ENCODE measurements at places on chromosomes 7 and 10.

GRCh38 chr10:121978511-121978910 lies 3.5 kb upstream of the NSMCE4A start:
- no peak for DNase-seq

- DNase-seq = no peak
These were observed 39.5 kb upstream of the PRKG1 start for GRCh38 chr10:51034769-51035168.

- no peak for DNase-seq
These were observed 10.0 kb upstream of the KMT2E start for GRCh38 chr7:105003872-105004510.

- DNase-seq = peak; percentile 77
These were observed 67.8 kb downstream of the EGFR start for GRCh38 chr7:55086413-55087201.

DNA sequence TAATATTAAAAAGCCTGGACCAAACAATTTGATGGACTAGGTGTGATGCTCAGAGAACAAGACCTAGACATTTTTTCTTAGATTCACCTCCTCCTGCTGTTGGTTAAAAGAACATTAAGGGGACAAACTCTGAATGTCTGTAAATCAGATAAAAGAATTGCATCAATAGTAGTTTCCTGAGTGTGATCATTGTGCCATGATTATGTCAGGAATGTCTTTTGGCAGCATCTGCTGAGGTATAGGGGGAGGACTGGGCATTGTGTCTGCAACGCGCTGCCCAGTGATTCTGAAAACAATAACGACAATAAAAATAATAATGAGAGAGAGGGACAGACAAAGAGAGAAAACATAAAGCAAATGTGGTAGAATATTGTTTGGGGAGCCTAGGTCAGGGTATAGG lies 6.9 kb downstream of the C7orf57 start:
- no peak for DNase-seq

GRCh38 chr7:47803025-47803424 lies 145.2 kb downstream of the PKD1L1 start:
- no peak for DNase-seq

DNA sequence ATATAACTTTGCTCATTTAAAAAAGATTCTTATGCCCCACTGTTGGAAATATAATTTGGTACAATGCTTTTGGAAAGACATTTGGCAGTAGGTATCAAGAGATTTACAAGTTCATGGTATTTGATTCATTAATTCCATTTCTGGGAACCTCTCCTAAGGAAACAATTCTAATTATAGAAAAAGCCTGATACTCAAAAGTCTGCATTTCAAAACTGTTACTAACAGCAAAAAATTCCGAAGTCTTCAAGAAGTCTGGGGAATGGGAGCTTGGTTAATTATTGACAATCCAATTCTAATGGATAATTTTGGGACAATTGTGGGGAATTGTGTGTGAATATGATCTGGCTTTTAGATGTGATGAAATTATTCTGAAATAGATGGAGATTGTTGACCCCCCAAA lies 59.6 kb downstream of the HDAC9 start:
- DNase-seq = no peak

GRCh38 chr10:116300542-116300941 lies 23.7 kb upstream of the CCDC172 start:
- no peak for DNase-seq

DNA sequence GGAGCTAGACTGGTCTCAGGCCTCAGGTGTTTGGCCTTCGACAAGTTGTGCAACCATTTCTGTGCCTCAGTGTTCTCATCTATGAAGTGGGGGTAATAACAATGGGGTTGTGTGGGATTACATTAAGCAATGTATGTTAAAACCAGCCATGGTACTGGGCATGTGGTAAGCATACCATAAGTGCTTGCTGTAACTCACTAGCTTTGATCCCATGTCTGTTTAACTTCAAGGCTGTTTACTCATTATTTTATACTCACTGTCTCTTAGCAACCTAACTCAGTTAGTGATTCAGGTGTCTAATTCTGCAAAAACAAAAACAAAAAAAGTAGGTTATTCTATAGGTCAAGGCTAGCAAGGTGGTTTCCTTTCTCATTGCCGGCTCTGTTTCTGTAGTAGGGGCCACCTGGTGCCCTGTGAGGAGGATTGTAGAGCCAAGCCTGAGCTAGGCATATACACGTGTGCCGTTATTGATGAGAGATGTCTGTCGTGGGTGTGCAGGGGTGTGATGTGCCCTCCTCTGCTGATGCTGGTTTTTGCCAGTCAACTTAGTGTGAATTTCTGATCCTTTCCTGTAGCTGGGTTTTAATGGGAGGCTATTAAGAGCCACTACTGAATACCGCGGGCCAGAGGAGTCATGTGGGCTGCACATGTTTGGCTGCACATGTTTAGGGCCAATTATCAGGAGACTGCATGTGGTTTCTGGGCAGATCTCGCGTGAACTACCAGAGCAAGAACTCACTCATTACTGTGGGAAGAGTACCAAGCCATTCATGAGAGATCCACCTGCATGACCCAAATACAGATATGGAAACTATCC lies 56.2 kb downstream of the EEPD1 start:
- no peak for DNase-seq

- DNase-seq = peak; percentile 67
These were observed 69.0 kb downstream of the ADD3 start for GRCh38 chr10:110076559-110077318.

DNA sequence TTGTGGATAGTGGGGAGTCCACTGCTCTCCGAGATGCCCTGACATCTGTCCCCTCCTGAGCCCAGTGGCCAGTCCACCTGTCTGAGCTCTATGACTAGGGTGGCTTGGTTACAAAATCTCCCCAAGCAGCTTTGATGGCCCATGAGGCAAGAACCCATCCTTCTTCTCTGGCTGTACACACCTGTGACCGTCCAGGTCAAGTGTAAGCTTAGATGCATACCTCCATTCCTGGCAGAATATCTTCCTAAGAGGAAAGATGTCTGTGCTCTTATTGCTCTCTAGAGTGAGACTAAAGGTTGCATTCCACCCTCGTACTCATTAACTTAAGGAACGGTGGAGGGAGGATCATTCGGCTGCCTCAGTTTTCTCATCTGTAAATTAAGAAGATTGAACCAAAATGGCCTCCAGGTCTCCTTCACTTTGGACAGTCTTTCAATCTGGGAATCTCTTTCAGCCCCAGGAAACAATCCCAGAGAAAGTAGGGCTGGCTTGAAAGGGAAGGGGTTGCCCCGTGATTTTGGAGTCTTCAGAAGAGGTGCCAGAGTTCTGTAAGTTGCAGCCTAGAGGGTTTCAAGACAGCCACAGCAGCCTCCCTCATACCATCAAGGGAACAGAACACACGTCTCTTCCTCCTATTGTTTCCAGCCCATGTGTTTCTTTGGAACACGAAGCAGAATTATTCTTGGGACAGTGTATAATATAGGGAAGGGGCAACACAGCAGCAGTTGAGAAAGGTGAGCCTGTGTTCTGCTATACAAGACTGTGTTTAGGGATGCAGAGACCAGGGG lies 5.5 kb downstream of the HOXA4 start:
- no peak for DNase-seq

DNA sequence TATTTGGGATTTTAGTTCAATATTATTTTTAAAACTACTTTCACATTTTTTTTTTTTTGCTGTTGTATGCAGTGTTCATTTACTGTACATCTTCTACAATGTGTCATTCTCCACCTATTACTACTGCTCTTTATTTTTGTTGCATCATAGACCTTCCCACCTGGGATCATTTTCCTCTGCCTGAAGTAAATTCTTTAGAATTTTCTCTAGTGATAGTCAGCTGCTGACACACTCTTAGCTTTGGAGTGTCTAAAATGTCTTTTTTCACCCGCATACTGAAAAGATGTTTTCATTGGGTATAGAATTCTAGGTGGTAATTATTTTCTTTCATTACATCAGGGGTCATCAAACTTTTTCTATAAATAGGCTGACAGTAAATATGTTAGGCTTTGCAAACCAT lies 30.5 kb downstream of the CFAP43 start:
- no peak for DNase-seq

DNA sequence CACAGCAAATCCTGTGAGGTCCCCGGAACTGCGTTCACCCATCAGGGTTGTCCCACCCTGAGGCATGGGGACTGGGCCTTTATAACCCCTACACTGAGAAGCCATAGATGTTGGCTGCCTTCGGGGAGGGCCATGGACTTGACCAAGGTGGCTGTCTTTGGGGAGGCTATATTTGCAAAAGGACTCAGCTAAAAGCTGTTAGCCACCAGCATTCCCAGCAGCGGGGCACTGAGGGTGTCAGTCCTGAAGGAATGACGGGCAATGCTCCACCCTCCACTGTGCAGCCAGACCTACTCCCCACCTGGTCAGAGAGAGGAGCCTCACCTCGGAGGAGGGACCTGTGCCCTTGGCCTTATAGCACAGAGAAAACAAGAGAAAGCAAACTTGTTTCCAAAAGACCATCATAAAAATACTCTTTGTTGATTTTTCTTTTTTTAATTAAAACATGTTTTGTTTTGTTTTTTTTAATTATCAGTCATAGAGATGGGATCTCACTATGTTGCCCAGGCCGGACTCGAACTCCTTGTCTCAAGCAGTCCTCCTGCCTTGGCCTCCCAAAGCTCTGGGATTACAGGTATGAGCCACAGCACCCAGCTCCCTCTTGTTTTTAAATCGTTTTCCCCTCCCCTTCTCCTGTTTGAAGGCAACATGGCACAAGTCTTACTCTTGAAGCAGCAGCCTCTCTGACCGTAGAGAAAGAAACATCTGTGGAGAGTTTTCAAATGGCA lies 26.7 kb upstream of the CUX1 start:
- no peak for DNase-seq

GRCh38 chr7:16098058-16098457 lies 323.3 kb downstream of the CRPPA start:
- no peak for DNase-seq

- no peak for DNase-seq
These were observed 36.4 kb downstream of the CREB5 start for GRCh38 chr7:28448708-28449107.

GRCh38 chr7:106493041-106493731 lies 167.8 kb downstream of the CCDC71L start:
- DNase-seq = no peak

DNA sequence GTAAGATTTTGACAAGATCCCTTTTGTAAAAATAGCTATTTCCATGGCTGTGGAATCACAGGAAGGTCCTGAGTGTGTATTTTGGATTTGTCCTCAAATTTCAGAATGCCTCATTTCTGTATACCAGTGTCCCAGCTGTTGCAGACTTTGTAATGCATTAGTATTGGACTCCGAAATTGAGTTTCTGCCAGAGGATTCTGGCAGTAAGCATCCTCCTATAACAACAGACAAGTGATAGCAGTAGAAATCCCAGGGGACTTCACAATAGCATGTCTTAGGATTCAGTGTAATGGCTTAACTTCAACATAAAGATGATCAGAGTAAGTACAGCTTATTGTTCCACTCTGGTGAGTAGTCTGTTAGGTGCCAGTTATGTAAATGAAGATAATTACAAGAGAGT lies 104.6 kb downstream of the FOXP2 start:
- no peak for DNase-seq

- no peak for DNase-seq
These were observed 39.1 kb downstream of the SUFU start for GRCh38 chr10:102542800-102543418.

DNA sequence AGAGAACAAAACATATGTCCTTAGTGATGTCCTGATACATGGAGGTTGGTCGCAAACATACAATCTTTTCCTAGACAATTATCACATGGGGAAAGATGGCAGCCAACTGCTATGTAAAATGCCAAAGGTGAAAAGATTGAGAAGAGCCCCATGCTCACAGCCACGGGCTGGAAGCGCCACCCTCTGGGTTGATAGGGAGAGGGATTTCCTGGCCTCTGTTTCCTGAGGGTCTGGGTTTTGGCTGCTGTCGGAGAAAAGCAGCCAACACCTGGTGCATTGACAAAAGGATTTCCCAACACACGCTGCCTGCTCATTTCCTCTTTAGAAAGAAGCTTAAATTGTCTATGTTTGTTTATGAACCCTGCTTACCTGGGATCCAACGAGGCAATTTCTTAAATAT lies 43.8 kb downstream of the ITIH5 start:
- peak; percentile 32 for DNase-seq

DNA sequence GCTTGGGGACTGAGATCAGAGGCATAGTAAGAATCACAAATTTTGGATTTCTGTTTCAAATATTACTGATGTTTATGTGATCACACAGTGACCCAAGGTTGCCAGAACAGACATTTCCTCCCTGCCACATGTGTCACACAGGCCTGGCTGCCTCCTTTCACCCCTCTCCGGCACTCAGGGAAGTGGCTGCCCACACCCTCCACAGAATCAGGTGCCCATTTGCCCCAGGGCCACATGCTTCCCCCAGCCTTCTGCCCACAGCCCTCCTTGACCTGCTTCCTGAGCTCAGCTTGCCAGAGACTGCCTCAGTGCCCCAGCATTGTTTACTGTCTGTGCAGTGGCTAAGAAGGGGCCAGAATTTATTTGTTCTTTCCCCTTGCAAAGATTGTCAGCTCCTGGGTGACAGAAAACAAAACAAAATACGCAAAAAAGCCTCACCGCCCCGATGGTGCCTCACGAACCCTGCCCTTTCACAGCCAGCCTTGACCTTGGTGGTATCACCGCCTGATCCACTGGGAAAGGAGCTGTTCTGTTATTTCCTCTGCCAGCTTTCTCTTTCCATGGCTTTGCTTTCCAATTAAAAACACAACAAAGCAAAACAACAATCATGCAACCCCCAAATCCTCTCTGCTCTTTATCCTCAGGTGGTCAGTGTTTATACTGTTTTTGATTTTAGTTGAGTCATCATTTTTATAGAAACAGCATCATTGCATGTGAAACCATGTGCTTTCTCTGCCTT lies 52.8 kb downstream of the CHN2 start:
- DNase-seq = no peak

DNA sequence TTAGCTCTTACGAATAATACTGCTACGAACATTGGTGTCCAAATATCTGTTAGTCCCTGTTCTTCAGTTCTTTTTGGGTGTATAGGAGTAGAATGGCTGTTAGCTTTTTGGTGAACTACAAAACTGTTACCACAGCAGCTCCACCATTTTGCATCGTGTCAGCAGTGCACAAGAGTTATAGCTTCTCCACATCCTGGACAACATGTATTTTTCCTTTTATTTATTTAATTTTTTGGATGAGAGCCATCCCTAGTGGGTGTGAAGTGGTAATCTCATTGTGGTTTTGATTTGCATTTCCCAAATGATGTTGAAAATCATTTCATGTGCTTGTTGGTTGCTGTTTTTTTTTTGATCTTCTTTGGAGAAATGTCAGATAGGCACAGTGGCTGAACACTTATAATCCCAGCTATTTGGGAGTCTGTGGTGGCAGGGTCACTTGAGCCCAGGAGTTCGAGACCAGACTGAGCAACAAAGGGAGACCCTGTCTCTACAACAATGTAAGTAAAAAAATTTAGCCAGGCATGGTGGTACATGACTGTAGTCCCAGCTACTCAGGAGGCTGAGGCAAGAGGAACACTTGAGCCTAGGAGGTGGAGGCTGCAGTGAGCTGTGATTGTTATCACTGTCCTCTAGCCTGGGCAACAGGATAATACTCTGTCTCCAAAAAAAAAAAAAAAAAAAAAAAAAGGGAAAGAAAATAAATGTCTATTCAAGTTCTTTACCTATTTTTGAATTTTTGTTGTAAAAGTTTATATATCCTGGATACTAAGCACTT lies 31.7 kb downstream of the TRIM24 start:
- DNase-seq = no peak

All from right lung (tissue), 10 donors.